ENCODE measurements at places on chromosomes 4 and X.
A peak's percentile ranks its signal among the peaks of the same experiment; 100 is the strongest.

DNA sequence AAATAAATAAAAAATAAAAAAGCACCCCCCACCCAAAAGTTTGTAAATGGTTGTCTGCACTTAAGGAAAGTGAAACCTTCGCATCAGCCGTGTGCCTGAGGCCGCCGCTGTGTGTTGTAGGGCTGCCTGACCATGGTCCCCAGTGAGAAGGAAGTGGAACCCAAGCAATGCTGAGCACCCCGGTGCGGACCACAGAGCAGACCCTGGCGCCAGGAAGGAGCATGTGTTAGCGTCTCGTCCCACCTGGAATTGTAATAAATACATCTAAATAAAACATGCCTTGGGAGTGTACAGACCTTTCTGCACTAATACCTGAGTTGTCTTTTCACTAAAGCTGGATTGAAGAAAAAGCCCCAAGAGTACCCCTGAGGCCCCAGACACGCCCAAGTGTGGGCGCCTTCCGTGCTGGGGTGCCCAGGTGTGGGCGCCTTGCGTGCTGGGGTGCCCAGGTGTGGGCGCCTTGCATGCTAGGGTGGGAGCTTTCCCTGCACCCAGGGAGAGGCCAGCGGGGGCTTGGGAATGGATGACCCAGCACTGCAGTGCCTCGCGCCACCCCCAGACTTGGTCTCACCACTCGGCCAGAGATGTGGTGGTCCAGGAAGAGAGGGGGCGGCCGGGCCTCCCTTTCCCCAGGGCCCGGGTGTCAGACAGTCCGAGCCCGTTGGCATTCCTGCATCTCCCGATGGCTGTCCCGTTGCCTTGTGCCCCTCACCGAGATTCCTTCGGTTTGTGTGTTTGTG is 33.7 kb downstream of the HTT-AS start:
- DNase-seq: no peak

DNA sequence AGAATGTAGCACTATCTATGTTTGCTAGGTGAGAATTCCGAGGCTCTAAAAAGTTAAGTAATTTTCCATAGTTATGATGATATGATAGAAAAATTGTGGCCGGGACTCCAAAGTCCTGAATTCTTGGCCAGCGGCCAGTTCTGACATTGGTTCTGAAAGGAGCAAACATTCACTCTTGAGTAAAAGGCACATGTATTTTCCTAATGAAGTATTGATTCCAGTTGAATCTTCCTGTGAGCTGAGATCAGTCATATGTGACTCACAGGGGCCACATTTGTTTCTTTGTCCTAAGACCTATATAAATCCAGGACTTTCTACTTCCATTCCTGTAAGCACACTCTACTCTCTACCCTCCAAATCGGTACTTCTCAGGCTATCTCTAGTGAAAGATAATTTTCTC is 349.9 kb downstream of the BMPR1B start:
- DNase-seq: peak; percentile 10

DNA sequence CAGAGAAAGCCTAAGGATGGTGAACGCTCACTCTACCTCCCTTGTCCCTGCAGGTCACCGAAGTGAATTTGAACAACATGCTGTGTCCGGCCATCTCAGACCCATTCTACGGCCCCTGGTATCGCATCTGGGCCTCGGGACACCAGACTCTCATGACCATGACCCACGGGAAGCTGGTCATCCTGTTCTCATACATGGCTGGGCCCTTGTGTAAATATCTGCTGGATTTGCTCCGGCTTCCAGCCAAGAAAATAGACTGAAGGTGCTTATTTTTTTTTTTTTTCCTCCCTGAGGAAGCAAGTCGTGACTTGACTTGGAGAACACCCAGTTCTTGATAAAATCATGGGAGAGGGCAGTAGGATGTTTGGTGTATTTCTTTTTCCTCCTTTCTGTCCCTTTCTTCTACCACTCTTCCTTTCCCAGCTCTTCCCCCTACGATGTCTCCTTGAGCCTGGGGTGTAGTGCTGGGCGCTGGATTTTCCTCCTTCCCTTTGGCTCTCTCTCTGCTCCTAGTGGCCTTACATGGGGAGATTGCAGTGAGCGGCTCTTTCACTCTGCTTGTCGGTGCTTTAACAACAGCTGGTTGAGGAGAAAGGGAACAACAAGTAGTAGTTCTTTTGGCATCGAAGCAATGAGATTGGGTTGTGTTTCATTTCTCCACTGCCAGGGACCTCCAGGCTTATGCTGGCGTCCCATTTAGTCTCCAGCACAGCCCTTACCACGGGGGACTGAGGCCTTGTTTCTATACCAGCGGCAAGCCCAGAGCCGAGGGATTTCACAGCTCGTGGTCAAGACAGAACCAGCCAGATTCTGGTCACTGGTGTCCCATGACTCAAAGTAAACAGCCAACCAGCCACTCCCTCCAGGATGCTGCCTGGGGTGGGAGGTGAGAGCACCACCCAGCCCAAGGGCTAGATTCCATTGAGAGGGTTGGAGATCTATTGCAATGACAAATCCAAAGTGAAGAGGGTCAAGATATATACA is 144.4 kb downstream of the AMMECR1 start:
- no peak for DNase-seq

DNA sequence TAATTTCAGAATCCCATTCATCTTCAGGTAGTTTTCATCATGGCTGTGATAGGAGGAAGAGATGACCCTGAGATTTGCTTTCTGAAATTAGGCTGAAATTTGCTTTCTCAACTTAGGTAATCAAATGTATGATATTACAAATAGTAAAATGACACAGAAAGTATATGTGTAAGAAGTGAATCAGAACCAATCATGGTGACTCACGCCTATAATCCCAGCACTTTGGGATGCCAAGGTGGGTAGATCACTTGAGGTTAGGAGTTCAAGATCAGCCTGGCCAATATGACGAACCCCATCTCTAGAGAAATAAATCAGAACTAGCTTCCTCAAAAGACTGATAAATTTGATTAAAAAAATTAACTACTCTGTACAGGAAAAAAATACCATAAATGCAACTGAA is 555.4 kb downstream of the STPG2 start:
- no peak for DNase-seq

DNA sequence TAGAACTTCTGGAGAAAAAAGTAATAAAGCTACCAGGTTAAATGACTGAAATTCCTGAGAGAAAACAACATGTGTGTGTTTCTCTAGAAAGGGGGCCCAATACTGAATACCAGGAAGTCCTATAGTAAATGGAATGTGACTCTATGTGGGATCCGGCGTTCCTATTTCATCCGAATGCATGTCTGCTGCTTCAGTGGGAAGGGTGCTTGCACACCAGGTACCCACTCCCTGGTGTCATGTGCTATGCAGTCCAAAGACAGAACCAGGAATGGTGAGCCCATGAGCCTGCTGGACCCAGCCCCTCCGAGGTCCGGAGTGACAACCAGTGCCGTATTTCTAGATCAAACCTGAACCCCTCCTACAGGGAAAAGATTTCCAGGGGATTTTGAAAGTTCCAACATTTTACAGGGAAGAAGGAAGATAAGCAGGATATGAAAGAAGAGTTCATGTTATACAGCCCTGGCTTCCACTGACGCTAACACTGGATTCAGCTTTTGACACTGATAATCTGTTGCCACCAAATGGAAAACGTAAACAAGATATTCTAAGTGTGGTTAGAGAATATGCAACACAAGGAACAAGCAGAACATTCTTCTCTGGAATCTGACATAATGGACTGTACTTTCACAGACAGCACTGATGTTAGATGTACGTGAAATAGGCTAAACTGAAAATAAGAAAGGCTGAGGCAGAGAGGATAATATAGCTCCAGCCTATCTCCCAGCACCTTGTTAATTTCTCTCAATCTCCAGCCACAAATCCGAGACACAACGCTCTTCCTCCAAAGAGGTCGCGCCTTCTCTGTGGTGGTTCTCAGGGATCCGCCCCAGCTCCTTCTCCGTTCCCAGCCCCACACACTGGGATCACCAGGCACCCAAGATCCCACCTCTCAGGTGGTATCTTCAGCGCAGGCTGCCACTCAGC is 725 bp upstream of the CXCL1 start:
- DNase-seq: no peak

- DNase-seq: no peak
Observed at GRCh38 chr4:186326391-186326790, 60.4 kb downstream of the F11 start.

DNA sequence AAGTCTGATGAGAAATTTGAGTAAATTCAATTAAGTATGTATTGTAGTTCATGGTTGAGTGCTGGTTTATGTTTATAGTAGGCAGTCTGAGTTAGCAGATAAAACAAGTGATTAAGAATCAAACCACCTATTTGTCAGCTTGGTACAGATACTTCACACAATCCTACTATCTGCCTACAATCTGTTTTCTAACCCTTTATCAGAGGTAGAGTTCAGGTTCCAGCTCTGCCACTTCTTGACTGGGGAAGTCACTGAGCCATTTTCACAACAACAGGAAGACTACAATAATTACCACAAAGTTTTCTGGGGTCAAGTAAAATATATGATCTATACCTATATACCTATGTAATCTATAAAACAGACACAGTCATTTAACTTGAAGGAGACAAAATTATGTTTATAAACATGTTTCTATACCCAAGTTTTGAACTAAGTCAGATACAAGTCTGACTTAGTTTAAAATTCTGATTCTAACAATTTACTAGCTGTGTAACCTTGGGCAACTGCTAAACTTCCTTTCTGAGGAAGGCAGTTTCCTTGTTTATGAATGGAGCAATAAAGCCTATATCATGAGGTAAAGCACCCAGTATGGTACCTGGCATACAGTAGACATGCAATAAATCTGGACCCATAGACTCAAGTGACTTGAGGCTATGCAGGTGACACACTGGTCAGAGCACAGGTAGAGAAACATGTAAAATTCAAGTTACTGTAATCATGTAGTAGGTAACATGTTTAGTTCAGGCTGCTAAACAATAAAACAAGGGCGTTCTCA is 37.2 kb upstream of the BDH2 start:
- DNase-seq: no peak

GRCh38 chr4:115780835-115781234 is 667.4 kb upstream of the NDST4 start:
- DNase-seq: no peak

DNA sequence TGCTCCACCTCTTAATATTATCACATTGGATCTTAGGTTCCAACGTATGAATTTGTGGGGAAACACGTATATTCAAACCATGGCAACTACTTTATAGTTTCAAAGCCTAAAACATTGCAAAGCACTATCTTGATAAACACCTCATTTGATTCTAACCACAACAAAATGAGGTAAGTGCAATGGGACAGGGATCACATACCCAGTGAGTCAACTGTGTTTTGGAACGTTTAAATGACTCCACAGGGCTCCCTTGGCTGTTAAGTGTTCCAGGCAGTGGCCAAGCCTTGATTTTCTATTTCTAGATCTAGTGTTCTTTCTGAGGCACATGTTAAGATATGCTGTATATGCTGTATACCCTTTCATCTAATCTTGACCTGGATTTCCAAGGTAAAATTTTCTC is 54.5 kb upstream of the C1QTNF7 start:
- DNase-seq: no peak

DNA sequence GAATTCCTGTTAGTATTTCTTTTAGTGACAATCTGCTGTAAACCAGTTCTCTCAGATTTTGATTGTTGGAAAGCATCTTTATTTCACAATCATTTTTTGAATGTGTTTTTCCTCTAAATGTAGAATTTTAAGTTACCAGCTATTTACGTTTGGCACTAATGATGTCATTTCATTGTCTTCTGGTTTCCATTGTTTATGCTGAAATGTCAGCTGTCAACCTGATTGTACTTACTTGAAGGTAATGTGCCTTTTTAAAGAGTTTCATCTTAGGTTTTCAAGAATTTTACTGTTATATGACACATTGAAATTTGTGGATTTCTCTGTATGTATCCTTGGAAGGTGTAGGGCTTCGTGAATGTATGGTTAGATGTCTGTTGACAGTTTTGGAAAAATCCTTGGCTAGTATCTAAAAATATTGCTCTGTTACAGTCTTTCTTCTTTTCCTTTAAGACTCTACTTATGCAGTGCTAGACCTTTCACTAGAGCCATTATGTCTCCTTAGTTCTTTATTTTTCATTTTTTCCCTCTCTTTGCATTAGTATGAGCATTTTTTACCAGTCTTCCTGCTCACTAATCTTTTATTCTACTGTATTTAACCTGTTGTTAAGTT is 30.4 kb downstream of the SMAD1 start:
- no peak for DNase-seq

DNA sequence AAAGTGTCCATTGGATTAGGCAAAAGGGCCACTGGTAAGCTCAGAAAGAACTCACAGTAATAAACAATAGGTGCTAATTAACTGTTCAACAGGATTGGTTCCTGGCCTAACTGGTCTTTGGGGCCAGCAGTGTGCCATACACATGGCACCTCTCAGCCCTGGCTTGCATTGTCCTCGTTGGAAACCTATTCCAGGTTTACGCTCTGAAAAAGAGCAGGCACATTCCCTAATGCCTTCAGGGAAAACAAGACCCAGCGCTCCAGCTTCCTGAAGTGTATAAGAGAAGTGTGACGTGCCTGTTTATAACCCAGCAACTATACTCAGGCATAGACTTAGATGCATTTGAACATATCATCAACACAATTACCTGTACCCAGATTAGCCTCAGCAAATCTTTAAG is 51.9 kb upstream of the RBM47 start:
- DNase-seq: no peak

- no peak for DNase-seq
Observed at GRCh38 chrX:143788265-143788664, 67.7 kb upstream of the SPANXN2 start.

GRCh38 chr4:76856243-76857073 is 41.5 kb downstream of the SOWAHB start:
- DNase-seq: peak; percentile 36

DNA sequence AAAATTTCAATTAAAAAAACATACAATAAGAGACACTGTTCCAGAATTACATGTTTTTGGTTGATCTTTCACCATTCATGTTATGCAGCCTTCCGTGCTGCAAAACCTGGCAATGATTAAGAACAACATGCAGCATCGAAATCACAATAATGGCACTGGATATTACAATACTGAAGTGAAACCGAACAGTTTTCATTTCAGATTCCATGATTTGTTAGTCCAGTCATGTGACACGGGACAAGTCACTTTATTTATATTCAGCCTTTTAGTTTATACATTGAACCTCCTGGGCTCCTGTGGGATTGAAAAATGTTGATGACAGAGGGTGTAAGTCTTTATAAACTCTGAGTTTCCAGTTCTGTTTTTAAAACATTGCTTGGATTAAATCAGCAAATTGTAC is 142.5 kb upstream of the TTC29 start:
- no peak for DNase-seq

DNA sequence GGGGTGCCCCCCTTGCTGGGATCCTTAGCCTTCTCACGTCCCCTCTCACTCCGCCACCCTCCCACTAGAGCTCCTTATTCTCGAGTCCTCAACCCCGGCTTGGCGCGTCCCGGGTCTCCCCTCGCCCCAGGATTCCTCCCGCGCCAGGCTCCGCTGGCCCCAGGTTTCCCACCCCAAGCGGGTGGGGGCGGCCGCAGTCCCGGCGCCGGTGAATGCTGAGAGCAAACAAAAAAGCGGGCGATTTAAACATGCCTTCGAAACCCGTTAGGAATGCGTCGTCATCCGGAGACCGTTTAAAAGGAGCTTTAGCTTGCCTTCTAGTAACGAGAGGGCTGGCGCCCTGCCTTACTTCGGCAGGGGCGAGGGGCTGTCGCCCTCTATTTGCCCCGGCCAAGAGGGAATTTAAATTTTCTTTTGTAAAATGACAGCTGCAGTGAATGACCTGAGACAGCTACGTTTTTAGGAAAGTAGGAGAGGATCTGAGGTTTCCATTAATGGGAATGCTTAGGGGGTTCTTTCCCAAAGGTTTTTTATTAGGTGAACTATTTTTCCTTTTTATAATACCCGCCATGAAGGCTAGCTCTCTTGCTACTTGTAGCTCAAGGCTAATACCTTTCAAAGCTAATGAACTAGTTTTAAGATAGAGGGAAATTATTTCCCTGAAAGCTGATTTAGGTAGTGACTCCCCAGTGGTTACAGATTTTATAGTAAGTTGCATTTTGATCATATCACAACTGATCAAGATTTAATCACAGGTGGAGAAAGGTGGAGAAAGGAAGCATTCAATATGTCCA is 3.1 kb downstream of the JADE1 start:
- peak; percentile 74 for DNase-seq
